ENCODE measurements at places on chromosomes 5 and 9. TPM values are rescaled to one million over a fixed set of nuclear protein-coding genes. Genes with fewer than 3 reads are reported as not detected.
A peak's percentile ranks its signal among the peaks of the same experiment; 100 is the strongest.

Gene AHRR
- total RNA-seq, result 15.1 TPM

- no peak for DNase-seq
- H3K4me1 ChIP-seq, result no peaks in the 10 kb centered on the region
- no peak overlapping the region for H3K4me3 ChIP-seq
- H3K27me3 ChIP-seq, result no peaks in the 10 kb centered on the region
- H3K36me3 ChIP-seq, result no peaks in the 10 kb centered on the region
Measured at GRCh38 chr9:135791431-135792267, 89.7 kb downstream of the KCNT1 start.

DNA sequence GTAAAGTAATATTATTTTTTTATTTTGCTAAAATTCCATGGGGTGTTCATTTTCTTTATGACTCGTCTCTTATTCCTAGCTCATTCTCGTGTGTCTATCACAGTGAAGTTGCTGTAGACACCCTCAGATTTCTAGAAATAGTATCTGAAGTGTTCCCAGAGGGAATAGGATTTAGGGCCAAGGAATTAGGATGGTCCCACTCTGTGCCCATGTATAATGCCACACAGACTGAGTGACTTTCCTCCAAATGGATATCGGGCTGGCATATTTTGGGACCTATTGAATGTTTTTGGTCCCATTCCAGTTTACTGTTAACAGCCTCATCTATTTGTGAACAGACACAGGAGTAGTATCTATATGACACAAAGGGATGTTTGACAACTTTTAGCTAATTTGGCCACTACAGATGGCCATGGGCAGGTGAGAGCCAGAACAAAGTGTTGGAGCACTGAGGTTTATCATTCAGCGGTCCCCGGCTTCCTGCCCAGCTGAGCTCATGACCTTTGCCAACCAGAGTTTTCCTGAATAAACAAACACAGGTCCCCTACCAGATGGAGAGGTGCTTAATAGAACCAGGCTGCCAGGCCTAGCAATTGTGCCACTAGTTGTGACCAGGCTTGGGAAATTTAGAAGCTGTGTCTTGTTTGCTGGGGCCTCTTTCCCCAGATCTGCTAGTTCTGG lies 46.9 kb downstream of the MAP1B start:
- H3K27me3 ChIP-seq, result peaks cover 9% of the 10 kb centered on the region
- peaks cover 4% of the 10 kb centered on the region for H3K4me1 ChIP-seq
- no peaks in the 10 kb centered on the region for H3K36me3 ChIP-seq
- DNase-seq, result no peak
- H3K27ac ChIP-seq, result no peak overlapping the region

- no peak overlapping the region for H3K27ac ChIP-seq
- H3K27me3 ChIP-seq, result no peaks in the 10 kb centered on the region
- peaks cover 72% of the 10 kb centered on the region for H3K4me1 ChIP-seq
- H3K36me3 ChIP-seq, result peaks cover 14% of the 10 kb centered on the region
- H3K4me3 ChIP-seq, result no peak overlapping the region
Measured at GRCh38 chr5:14597080-14597479, 15.5 kb downstream of the OTULINL start.

Gene SLCO6A1
- not detected for total RNA-seq

- no peak for DNase-seq
- H3K4me1 ChIP-seq, result no peaks in the 10 kb centered on the region
- H3K27me3 ChIP-seq, result no peaks in the 10 kb centered on the region
Measured at GRCh38 chr5:114206640-114207039, 155.2 kb upstream of the KCNN2 start.

Gene TLX3
- total RNA-seq, result not detected

DNA sequence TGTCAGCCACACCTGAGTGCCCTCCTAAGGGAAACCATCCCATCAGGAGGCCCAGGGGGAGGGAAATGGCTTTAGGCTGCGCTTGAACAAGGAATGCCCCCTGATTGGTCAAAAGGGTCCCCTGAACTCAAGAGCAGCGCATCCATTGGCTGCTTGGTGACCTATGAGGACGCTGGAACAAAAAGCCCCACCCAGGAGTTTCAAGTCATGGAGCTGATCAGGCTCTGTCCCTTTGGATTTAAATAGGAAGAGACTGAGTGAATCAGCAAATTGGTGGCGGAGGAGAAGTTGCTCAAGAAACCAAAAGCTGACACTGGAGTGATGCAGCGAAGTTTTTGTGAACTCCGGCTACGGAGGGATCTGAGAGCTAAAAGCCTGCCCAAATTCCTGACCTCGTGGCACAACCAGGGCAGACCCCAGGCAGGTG lies 66.7 kb downstream of the SMIM23 start:
- peaks cover 8% of the 10 kb centered on the region for H3K4me1 ChIP-seq
- no peak for DNase-seq
- H3K27me3 ChIP-seq, result no peaks in the 10 kb centered on the region
- H3K36me3 ChIP-seq, result peaks cover 2% of the 10 kb centered on the region
- no peak overlapping the region for H3K4me3 ChIP-seq
- H3K27ac ChIP-seq, result no peak overlapping the region

DNA sequence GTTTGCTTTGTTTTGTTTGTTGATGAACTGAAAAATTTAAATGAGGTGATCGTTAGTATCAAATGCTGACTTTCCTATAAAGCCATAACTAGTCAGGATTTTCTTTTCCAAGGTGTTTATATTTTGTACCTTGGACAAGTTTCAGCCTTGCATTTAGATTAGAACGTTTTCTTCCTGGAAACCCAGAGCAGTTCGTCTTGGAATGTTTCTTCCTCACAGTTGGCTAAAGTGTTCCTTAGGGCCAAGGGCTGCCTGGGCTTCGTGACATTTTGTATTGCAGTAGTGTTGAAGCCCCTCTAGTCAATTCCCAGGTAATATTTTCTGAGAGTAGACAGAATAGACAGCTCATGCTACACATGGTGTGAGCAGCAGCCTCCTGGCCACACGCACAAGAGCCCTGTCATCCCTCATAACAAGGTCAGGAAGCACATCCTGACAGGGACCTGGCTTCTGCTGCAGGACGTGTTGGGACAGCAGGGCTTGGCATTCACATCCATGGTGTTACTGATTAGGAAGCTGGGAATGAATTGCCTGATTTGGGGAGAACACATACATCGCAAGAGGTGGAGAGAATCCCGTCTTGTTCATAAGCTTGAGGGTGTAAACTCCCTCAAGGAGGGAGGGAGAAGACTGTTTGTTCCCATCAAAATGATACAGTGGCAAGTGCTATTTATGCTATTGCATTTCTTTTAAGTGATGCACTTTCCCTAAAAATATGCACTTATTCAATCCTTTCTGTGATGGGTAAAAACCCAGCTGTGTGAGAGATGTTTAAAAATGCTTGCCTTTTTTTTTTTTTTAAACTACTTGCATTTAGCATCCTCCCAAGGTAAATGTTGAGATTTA lies 31.7 kb downstream of the FUBP3 start:
- H3K27ac ChIP-seq, result no peak overlapping the region
- H3K4me3 ChIP-seq, result no peak overlapping the region

GRCh38 chr5:74810915-74811314 lies 43.9 kb downstream of the NSA2 start:
- H3K36me3 ChIP-seq, result peaks cover 3% of the 10 kb centered on the region
- H3K27ac ChIP-seq, result no peak overlapping the region
- no peaks in the 10 kb centered on the region for H3K4me1 ChIP-seq
- DNase-seq, result no peak
- no peaks in the 10 kb centered on the region for H3K27me3 ChIP-seq

DNA sequence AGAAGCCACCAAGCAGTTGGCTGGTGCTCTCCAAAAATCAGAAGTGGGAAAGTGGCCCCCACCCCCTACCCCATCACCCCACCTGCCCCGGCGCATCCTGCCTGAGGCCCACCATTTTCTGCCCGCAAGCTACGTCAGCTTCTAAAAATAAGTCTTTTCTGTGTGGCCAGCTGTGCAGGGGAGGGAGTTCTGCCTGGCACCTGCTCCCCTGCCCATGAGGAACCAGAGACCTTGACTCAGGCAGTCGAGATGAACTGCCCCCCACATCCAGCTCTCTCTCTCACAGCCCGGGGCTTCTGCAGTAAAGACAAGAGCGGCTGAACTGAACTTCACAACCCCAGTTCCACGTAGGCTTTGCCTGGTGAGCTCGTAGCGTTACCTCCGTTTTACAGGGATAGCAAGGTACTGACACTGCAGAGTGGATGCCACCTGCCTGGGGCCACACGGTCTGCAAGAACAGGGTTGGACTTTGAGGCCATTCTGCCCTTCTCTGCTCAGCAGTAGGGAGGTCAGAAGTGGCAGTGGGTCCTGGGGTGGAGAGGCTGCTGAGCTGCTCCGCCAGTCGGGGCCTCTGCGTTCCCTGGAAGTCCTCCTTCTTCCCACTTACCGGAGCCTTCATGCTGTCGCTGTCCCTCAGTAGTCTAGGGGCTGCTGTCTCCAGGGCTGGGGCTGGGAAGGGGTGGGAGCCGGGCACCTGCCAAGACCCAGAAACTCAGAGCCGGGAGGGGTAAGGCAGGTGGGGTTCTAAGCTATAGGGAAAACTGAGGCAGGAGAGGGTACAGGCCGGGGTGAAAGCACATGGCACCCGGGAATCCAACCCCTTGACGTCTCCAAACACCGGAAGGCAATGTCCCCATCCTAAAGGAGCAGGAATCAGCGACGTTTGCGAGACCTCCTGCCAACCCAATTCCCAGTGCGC lies 781 bp downstream of the ST6GALNAC4 start:
- H3K27ac ChIP-seq, result peak overlapping the region; percentile 67
- peaks cover 14% of the 10 kb centered on the region for H3K36me3 ChIP-seq
- H3K27me3 ChIP-seq, result no peaks in the 10 kb centered on the region
- peaks cover 52% of the 10 kb centered on the region for H3K4me1 ChIP-seq
- H3K4me3 ChIP-seq, result peak overlapping the region; percentile 76

GRCh38 chr5:113546703-113547183 lies 33.2 kb downstream of the YTHDC2 start:
- no peak for DNase-seq
- no peak overlapping the region for H3K27ac ChIP-seq
- peaks cover 45% of the 10 kb centered on the region for H3K36me3 ChIP-seq
- peaks cover 11% of the 10 kb centered on the region for H3K4me1 ChIP-seq
- no peaks in the 10 kb centered on the region for H3K27me3 ChIP-seq

DNA sequence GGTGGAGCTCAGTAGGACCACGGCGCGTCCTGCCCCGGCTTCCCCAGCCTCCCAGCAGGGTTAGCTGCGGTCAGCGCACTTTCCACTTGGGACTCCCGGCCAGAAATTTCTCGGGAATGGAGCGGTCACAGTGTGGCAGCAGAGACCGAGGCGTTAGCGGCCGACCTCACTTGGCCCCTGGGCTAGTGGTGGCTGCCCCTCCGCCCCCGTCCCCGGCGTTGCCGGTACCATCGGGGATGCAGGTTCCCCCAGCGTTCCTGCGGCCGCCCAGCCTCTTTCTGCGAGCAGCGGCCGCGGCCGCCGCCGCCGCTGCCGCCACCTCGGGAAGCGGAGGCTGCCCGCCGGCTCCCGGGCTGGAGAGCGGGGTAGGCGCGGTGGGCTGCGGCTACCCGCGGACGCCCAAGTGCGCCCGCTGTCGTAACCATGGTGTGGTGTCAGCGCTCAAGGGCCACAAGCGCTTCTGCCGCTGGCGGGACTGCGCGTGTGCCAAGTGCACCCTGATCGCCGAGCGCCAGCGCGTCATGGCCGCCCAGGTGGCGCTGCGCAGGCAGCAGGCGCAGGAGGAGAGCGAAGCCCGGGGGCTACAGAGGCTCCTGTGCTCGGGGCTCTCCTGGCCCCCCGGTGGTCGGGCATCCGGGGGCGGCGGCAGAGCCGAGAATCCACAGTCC lies 460 bp downstream of the DMRTA1 start:
- H3K4me1 ChIP-seq, result peaks cover 5% of the 10 kb centered on the region
- H3K4me3 ChIP-seq, result no peak overlapping the region
- no peaks in the 10 kb centered on the region for H3K36me3 ChIP-seq
- DNase-seq, result peak; percentile 63

Gene GHR
- not detected for total RNA-seq

DNA sequence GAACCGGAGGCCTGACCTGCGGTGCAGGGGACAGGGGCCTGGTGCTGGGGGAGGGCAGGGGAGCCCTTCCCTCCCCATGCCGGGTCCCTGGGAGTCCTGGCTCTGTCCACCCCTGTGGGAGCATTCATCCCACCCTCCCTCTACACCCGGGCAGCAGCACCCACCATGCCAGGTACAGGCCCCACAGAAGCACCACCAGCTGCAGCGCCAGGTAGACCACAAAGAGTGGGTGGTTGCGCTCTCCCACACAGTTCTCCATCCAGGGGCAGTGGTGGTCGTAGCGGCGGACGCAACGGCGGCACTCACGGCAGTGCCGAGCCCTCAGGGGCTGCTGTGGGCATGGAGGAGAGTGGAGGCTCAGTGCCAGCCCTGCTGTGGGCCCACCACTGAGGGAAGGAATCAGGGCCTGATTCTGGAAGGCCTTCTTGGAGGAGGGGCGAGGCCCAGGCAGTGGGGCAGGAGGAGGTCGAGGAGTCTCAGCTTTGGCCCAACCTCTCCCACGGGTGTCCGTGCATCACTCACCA lies 2.4 kb downstream of the ZDHHC12 start:
- H3K36me3 ChIP-seq, result peaks cover 15% of the 10 kb centered on the region
- H3K27ac ChIP-seq, result no peak overlapping the region
- no peak for DNase-seq
- H3K4me1 ChIP-seq, result peaks cover 25% of the 10 kb centered on the region
- no peak overlapping the region for H3K4me3 ChIP-seq
